NCI-H524 treated with DMSO at 0.1 percent for 48 hours (cell line): ENCODE measurements at places on chromosomes 2 and 18.

DNA sequence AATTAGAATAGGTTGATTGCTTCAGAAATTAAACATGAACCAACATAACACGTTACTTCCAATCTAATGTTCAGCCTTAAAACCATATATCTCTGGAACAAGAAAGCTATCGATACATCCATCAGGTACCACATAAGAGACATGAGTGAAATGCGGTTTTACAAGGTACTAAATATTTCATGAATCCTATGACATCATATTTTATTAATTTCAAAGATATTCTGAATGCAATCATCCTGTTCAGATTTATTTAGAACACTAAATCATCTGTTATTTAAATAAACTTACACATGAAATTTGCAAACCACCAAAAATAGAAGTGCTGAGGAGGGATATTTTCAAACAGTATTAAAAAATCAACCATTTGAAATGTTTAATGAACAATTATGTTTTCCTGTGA, 119.0 kb downstream of the OSBPL1A start:
- no peak for DNase-seq

- no peak for DNase-seq
Measured at GRCh38 chr2:95401480-95401879, 1.0 kb upstream of the FAHD2A start.

DNA sequence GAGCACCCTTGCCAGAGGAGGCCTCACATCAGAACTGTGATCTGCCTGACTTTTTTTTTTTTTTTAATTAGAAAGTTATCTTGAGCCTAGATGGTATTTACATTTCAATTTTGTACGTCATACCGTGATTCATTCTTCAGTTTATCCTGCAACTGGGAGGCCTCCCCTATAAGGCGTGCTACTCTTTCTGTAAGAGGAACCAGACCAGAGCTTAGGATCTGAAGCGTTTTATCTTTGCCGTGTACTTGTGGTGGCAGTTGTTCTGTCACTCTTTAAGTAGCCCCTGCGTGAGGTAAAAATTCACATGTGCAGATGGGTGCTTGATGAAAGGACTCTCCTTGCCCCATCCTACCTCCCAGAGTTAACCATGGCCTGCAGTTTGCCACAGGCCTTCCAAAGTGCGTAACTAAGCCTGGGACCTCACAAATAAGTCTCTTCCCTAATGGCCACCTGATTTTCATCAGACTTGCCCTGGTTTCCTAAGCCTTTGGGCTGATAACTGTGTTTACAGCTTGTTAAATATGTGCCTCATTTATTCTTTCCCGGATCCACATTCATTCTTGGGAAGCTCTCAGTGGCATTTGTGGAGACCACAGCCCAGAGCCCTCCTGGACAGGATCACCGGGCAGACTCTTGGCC, 96.0 kb downstream of the MTCL1 start:
- no peak for DNase-seq

- DNase-seq: no peak
Measured at GRCh38 chr2:70757360-70757759, 10.6 kb downstream of the ADD2 start.

GRCh38 chr2:62099523-62100175, 96.3 kb upstream of the B3GNT2 start:
- no peak for DNase-seq

- DNase-seq: no peak
Measured at GRCh38 chr2:174670446-174670845, 72.8 kb upstream of the WIPF1 start.

DNA sequence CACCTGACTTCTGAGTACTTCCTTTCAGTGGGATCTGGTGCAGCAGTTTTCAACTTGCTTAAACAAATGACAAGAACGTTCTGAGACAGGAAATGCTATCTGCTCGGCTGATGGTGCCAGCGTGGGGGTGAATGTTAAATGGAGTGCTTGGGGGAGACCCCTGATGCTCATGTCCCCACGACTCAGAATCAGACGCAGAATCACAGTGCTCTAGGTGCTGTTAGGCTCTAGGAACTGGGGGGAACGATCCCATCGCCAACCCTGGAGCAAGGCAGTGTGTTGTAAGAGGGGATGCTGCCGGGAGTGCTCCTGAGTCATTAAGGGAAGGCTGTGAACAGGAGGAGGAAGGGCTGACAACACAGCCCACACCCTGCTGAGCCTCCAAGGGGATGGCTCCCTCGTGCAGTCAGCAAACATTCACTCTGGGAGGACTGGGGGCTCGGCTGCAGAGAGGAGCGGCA, 34.1 kb upstream of the KCNF1 start:
- no peak for DNase-seq

- no peak for DNase-seq
Measured at GRCh38 chr2:160505256-160505655, 11.6 kb upstream of the RBMS1 start.

- DNase-seq: no peak
Measured at GRCh38 chr18:72772916-72773315, 94.9 kb downstream of the NETO1 start.

- no peak for DNase-seq
Measured at GRCh38 chr2:187422282-187422681, 25.8 kb downstream of the CALCRL start.

DNA sequence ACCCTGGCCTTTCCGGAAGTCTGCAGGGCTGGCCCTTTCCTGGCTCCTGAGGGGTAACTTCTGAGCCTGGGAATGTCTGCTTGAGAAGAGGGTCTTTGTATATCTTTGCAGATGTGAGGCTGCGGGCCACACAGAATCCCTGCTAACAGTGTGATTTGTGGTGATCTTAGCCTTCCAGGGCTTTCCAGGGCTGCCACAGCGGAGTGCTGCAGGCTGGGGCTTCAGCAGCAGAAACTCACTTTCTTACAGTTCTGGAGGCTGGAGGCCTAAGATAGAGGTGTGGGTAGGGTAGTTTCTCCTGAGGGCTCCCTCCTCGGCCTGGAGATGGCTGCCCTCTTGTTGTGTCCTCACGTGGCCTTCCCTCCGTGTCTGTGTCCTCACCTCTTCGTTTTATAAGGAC, 294.7 kb upstream of the HS6ST1 start:
- no peak for DNase-seq

DNA sequence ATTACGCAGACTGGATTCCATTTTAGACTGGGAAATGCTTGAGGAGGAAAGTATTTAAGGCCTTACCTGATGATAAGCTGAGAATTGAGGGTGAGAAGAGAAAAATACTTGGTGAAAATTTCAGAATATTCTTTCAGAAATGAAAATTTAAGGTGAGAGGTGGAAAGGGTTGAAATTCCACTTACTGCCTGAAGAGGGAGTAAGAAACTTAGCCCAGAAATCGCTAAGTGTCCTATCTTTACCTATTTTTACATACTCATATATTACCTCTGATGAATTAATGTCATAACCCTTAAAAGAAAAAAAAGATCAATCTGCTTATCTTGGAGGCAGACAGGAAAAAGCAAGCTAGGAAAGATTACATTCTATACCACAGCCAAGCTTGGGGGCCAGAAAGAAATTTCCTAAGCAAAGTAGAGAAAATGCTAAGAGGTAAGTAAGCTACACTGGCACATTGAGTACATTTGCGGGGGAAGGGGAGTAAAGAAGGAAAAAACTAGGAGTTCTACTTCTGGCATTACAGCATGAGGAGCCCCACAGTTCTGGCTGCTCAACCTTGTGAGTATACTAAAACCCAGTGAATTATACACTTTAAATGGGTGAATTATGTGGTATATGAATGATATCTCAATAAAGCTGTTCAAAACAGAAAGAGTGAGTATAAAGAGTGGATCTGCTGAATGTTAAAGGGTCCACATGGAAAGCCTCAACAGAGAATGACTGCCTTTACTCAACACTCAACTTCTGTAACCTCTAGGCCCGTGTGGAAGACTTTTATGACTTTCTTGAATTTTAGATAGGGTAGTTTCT, 33.8 kb downstream of the SMC6 start:
- DNase-seq: no peak

DNA sequence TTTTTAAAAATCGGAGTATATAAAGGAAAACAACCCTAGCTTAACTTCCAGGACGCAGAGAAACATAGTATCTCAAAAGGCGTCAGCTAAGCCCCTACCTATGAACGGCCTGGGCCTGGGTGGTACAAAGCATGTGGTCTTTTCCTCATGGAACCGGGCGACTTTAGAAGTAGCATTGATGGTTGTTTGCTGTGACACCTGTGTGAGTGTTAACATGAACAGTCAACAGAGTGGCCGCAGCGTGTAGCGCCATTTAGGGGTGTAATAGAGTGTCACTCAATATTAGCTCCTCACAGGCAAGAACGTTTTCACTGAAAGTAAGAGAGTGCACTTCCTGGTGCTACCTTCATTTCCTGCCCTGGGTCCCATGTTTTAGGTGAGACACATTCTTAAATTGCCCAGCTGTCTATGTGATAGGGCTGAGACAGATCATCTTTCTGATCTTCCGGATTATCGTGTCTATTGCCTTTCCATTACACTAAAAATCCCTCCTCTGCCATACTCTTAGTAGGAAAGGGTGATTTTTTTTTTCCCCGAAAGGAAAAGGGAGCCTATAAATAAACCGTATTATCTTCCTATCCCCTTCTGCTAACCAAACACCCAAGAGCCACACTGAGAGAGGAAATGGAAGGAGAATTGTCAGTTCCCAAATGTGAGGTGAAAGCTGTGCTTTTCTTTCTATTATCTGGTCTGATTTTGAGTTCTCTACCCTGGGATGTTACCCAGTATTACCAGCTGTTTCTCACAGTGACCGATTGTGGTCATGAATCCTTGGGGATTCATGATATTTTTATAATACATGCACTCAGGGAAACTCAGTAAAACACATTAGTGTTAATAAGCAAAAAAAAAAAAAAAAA, 1.3 kb downstream of the GORASP2 start:
- no peak for DNase-seq
